ENCODE measurements at places on chromosomes 11 and 22.

GRCh38 chr11:119742263-119742861 is 13.4 kb upstream of the NECTIN1 start:
- no peak for DNase-seq

DNA sequence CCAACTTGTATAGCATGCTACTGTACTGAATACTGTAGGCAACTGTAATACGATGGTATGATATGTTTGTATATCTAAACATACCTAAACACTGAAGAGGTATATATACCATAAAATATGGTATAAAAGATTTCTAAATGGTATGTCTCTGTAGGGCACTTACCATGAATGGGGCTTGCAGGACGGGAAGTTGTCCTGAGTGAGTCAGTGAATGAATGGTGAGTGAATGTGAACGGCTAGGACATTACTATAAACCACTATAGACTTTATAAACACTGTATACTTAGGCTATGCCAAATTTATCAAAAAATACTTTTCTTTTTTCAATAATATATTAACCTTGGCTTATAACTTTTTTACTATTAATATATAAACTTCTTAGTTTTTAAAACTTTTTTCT is 66.8 kb downstream of the ZC3H12C start:
- DNase-seq: no peak

DNA sequence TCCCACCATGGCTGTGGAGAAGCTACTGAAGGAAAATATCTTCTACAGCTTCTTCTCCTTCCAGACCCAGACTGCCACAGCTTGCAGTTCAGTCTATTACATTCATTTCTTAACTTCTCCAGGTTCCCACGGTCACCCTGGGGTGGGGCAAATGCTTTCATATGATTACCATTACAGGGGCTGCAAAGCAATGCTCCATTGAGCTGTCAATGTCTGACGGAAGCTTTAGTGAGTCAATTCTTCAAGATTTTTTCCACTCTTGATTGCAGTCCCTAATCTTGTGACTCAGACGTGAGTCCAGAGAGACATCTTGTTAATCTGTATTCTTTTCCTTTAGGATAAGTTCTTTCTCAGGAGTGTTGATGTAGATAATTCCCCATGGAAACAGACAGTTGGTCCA is 233.4 kb upstream of the DDI1 start:
- no peak for DNase-seq

DNA sequence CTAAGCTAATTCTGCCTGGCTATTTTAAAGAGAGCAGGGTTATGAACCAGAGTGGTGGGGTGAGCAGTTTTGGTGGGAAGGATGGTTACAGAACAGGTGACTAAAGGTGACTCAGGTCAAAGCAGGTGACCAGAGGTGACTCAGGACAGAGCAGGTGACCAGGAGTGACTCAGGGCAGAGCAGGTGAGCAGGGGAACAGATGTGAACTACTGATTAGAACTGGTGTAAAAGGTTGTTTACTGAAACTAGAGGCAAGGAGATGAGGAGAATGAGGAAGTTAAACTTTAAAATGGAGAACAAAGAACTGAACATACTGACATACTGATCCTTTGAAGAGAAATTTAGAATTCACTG is 15.4 kb upstream of the HYLS1 start:
- DNase-seq: no peak

- no peak for DNase-seq
Observed at GRCh38 chr11:128628686-128629085, 41.3 kb upstream of the ETS1 start.

DNA sequence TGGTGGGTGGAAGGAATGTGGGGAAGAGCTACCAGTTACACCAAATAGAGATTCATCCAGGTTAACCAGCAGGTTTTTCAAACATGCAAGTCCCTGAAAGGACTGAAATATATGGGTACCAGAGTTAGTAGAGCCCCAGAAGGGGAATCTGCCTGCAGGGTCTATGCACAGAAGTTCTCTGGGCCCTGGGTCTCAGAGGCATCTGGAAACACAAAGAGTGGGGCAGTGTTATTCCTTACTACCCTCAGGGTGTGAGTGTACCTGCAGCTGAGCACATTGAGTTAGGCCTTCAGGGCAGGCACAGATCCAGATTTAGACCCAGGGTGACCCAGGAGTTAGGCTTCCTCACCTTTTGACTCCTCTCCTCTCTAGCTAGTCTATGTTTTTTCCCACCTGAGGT is 43.9 kb upstream of the SWAP70 start:
- DNase-seq: no peak

- DNase-seq: peak; percentile 28
Observed at GRCh38 chr11:94147433-94147845, 18.8 kb downstream of the PANX1 start.

- no peak for DNase-seq
Observed at GRCh38 chr11:133687781-133688180, 155.5 kb upstream of the OPCML start.

DNA sequence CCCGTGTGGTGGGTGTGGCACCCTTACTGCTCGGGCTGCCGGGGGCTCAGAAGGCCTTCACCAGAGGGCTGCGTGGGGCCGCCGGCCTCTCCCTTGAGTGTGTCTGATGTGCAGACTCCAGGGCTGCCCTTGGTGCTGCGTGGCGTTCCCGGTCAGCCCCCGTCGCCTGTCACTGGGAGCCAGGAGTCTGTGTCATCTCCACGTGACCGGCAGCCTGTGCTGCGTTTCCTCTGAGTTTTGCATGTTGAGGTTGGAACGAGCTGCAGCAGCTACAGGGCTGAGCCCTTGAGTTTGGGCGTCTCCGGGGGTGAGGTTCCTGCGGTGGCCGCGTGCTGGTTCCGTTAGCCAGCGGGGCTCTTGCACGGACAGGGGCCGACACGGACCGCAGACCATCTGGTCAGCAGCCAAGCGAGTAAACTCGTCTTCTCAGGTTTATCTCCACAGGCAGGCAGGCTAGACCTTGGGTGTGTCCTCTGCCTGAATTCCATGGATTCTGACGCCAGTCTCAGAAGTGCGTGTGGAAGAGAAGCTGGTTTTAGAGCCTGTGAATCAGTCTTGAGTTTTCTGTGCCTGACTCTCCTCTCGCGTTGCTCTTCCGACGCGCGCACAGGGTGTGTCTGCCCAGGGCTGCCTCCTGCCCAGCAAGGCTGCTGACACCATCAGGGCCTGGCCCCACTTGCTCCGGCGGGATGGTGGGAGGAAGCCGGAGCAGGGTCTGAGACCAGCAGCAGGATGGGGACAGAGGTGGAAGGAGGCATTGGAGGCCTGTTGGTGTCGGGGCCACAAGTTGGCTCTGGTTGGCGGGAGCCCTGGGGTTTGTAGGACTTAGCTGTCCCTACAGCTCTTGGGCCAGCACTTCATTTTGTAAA is 10.5 kb downstream of the PTDSS2 start:
- no peak for DNase-seq

DNA sequence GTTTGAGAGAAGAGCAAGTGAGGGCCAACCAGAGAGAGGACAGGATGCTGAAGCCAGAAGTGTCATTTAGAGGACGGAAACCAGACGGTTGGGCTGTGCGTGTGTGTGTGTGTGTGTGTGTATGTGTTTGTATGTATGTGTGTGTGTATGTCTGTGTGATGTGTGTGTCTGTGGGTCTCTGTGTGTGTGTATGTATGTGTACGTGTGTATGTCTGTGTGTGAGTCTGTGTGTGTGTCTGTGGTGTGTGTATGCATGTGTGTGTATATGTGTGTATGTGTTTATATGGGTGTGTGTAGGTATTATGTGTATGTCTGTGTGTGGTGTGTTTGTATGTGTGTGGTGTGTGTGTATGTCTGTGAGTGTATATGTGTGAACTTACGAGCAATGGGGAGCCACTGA is 77.7 kb upstream of the EIF3D start:
- DNase-seq: no peak

- DNase-seq: no peak
Observed at GRCh38 chr11:10096987-10097386, 197.0 kb downstream of the SBF2 start.

DNA sequence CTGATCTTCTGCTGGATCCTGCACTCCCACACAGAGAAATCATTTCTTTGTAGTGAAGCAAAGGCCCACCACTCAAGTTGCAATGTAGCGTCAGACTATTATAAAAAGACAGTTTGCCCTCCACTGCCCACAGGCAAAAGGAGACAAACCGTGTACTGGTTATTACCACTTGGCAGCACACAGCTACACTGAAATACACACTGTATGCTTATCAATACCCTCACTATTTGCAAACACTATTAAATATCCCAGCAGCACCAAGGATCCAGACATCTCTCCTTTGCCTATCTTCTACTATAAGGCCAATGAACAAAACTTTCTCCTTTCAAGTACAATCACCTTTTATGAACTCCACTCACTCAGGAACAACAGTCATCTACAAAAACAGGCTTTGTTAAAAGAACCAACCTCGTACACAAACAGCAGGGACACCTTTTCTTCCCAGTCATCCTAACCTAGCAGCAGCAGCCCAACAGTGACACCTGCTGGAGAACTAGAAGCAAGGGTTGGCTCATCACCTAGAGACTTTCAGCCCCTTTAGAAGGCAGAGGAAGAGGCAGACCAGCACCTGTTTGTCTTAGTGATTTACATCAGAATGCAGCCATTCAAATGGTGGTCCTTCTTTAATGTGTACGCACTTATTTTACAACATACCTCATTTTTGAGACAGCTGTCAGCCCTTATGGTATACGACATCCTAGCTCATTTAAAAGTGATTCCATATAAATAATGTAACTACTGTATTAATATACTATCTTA is 56.1 kb downstream of the AMBRA1 start:
- DNase-seq: peak; percentile 19

GRCh38 chr11:764322-765024 is 12.8 kb downstream of the GATD1 start:
- no peak for DNase-seq

DNA sequence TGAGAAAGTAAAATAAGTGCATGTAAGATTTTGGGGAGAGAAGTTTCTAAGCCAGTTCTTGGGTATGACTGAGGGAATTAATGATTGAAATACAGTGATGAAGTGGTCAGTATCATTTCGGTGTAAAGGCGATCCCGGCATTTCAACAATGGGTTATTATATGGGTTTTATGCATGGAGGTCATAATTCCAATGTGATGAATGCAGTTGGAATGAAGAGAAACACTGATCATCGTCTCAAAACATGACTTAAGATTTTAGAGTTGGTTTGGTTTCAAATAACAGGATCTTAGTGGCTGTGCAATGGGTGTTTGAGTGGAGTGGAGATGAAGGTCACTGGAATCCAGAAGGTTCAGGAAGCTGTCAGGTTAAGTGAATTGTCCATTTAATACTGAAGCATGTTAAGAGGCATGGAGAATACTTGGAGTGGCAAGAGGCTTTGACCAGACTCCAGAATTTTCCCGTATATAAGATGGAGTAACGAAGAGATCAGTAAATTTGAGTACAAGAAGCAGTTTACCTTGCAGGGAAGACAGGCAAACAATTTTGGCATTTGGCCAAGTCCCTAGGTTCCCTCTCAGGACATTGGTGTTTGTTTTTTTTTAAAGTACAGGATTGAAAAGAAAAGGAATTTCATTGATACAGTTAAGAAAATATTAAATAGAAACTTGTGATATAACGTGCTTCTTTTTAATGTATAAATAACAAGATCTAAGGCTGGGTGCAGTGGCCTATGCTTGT is 96.4 kb upstream of the BIRC3 start:
- no peak for DNase-seq

GRCh38 chr22:30386960-30387827 is at the start of gene RNF215:
RNF215 (minus strand) TSS chr22:30387411; CDS start chr22:30387313, 98 bp downstream.
- peak; percentile 75 for DNase-seq

GRCh38 chr11:30985536-30985935 is 384.0 kb downstream of the DCDC1 start:
- no peak for DNase-seq

- DNase-seq: no peak
Observed at GRCh38 chr22:48760481-48761390, 1066.9 kb downstream of the BRD1 start.

DNA sequence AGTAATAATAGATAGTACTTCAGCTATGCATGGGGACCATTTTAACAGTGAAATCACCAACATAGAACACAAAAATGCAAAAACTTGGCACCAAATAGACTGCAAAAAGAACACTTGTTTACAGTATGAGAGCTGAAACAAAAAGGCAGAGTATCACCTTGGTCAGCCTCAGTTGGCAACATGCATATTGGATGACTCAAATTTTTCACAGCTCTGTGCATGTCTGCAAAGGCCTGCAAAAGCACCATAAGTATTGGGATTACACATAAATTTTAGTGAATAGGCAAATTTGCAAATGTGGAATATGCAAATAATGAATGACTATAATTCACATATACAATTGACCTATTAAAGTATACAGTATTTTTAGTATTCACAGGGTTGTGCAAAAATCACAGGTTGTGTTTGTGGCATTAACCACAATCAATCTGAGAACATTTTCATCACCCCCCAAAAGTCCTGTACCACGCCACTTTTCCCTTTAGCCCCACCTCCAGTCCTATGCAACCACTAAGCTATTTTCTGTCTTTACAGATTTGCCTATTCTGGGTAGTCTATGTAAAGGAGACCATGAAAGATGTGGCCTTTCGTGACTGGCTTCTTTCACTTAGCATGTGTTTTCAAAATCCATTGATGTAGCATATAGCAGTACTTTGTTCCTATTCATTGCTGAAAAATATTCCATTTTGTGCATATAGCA is 47.2 kb downstream of the CCDC15 start:
- no peak for DNase-seq

- DNase-seq: no peak
Observed at GRCh38 chr11:28241760-28242159, 133.6 kb downstream of the METTL15 start.

DNA sequence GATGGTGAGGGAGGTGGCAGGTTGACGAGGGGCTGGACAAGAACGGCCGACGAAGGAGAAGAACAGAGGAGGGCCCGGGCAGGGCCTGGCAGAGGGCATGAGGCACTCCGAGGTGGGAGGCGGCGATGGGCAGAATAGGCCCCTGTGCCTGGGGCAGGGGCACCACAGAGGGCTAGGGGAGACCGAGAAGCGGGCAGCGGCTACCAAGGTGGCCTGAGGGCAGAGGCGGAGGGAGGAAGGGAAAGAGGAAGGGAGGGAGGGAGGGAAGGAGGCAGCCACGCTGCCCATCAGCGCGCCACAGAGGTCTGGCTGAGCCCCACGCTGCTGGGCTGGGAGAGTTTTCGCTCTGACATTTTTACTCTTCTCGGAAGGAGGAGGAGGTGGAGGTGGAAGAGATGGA is 11.3 kb downstream of the LSP1 start:
- no peak for DNase-seq

DNA sequence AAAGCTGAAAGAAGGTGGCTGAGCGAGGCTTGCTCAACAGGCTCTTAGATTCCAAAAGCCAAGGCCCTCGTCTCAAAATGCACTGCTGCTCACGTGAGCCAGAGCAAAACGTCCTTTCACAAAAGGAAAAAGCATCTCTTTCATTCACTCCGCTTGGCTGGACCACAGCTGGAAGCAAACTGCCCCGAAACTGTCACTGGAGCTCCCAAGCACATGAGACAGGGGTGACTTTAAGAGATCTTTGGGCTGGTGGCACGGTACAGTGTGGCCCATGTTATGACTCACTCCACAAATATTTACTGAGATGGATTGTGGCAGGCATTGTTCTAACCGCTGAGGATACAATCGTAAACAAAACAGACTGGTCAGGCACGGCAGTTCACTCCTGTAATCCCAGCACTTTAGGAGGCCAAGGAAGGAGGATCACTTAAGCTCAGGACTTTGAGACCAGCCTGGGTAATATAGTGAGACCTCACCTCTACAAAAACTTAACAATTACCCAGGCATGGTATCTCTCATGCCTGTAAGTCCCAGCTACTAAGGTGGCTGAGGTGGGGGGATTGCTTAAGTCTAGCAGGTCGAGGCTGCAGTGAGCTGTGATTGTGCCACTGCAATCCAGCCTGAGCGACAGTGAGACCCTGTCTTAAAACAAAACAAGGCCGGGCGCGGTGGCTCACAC is 3.6 kb downstream of the PLA2G6 start:
- no peak for DNase-seq

All from stimulated activated CD8-positive, alpha-beta memory T cell treated with anti-CD3 and anti-CD28 coated beads, Interleukin-15, amount 100 ng/mL, for 48 hours (primary cell).